Dorsolateral prefrontal cortex (tissue), 122 donors: ENCODE measurements at places on chromosomes 12 and 14. TPM values are rescaled to one million over a fixed set of nuclear protein-coding genes. Genes with fewer than 3 reads are reported as not detected.

DNA sequence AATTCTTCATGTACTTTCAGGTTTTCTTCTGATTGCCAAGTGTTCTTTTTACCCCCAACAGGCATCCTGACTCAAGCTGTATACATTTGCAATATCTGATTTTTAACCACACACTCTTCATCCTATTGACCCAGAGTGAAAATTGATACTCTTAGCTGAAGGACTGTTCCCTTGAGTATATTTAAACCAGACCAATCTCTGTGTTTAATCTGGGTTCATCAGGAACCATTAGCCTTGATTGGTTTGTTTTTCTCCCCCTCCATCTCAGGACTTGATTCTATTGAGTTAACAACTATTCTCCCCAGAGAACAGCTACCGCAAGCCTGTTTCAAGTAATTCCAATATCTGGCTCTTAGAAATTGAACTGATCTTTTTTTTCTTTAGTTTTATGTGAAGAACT is 222.3 kb upstream of the NOVA1 start:
- DNase-seq = no peak

- DNase-seq = no peak
Measured at GRCh38 chr12:62660756-62661155, 194.1 kb downstream of the MON2 start.

The KERA gene
- not detected for total RNA-seq

The RASSF3 gene
- 14.1 TPM for total RNA-seq

- no peak for DNase-seq
Measured at GRCh38 chr14:76514213-76514998, 138.5 kb downstream of the ESRRB start.

The SLC25A47 gene
- total RNA-seq = not detected

The KRT5 gene
- total RNA-seq = 7.8 TPM
